RPMI8226 (cell line): ENCODE measurements at places on chromosomes 5 and 9.

DNA sequence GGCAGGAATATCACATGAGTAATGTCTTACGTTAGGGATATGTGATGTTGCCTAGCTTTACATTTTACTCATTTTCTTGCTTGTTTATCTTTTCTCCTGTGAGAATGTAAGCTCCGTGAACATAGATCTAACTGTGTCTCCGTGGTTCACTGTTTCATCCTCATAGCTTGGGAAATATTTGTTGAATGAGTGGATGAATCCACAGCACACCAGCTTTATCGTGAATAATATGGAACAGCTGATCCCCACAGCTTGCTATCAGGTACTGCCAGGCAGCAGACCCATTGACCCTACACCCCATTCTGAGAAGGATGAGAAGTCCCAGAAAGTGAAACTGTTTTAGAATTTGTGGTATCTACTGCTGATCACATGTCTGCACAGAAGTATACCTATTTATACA is 106.8 kb upstream of the FBN2 start:
- no peak for DNase-seq

DNA sequence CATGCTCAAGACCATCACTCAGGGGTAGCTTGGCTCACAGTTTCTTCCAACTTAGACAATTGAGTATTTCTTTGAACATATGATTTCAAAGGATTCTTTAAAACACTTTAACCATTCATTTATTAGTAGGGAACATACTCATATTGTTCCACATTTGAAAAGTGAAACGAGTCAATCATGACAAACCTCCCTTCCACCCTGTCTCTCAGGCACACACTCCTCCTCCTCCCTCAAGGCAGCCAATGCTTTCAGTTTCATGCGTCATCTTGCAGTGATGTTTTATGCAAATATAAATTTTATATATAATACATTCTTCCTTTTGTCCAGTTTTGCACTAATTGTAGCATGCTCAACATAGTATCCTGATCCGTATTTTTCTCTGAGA is 126.0 kb upstream of the BOD1 start:
- DNase-seq: peak; percentile 75

- DNase-seq: no peak
Observed at GRCh38 chr9:22084336-22085035, 75.4 kb upstream of the CDKN2B start.

- no peak for DNase-seq
Observed at GRCh38 chr9:87606841-87607521, 109.3 kb downstream of the DAPK1 start.

DNA sequence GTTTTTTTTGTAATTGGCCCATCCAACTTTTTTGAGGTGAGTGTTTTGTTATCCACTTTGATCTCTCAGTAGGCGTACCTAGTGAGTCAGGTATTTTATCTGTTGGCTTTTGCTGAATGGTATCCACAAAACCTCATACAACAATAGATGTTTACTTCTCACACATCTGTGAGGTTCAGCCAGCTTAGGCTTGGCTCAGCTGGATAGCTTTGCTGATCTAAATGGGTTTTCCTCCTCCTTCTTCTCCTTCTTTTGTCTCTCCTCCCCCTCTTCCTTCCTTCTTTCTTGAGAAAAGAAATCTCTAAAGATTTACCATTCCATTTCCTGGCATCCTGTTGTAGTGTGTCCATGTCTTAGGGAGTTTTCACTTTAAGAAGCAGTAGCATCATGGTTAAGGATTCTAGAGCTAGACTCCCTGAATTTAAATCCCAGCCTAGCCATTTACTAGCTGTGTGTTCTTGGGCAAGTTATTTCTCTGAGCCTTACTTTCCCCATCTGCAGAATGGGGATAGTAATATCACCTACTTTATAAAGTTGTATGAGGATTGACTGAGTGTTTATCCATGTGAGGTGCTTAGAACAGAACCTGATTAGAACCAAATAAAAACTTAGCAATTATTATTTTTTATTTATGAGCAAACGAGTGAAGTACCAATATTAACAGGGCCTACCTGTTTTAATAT is 126.3 kb downstream of the ARHGAP26 start:
- DNase-seq: no peak

DNA sequence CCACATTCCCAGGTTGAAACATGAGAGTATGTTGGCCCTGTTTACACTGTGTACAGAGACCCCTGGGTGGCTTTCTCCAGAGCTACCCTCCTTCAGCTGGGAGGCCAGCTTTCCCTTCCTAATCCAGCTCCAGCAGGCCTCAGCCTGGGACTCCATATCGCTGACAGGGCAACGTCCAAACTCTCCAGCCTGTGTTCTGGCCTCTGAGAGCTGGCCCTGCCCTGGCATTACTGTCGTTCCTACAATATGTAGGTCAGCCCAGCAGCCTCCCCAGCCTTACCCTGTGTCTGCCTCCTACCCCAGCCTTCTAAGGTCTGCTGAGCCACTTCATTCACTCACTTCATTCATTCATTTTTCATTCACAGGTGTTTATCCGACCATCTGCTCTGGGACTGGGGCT is 8.3 kb upstream of the EEIG1 start:
- no peak for DNase-seq

DNA sequence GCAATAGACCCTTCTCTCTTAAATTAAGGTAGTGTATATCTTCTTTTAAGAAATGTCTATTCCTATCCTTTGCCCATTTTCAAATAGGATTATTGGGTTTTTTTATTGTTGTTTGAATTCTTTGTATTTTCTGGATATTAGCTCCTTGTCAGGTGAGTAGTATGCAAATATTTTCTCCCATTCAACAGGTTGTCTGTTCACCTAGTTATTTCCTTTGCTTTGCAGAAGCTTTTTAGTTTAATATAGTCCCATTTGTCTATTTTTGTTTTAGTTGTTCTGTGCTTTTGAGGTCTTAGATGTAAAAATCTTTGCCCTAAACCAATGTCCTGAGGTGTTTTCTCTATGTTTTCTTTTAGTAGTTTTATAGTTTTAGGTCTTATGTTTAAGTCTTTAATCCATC is 104.7 kb downstream of the CWC27 start:
- DNase-seq: no peak

- DNase-seq: peak; percentile 3
Observed at GRCh38 chr5:125894383-125894782, 528.8 kb upstream of the GRAMD2B start.

GRCh38 chr5:130035388-130035787 is 131.1 kb downstream of the CHSY3 start:
- no peak for DNase-seq

DNA sequence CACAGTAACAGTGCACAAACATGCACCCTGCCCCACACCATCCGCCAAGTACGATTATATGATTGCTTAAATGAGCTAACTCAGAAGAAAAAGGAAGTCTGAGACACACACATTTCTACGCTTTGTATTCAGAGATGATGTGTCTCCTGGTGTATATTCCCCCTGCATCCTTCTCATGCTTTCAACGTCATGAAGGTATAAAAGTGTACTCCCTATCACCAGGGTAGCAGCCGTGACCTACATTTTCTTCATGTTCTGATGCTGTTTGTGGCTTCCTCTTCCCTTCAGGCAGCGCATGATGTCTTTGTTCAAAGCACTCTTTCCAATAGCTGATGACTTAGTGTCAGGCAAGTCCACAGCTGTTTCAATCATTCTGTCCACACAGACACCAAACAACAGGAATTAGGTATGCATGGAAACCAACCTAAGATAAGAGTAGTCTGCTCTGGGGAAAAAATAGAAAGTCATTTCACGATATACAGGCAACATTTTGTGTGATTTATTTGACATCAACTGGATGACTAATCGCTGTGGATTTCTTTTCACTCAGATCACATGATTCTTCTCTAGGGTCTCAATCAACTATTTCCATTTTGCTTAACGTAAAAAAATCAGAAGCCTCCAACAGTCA is 269.4 kb upstream of the PTGER4 start:
- DNase-seq: no peak

DNA sequence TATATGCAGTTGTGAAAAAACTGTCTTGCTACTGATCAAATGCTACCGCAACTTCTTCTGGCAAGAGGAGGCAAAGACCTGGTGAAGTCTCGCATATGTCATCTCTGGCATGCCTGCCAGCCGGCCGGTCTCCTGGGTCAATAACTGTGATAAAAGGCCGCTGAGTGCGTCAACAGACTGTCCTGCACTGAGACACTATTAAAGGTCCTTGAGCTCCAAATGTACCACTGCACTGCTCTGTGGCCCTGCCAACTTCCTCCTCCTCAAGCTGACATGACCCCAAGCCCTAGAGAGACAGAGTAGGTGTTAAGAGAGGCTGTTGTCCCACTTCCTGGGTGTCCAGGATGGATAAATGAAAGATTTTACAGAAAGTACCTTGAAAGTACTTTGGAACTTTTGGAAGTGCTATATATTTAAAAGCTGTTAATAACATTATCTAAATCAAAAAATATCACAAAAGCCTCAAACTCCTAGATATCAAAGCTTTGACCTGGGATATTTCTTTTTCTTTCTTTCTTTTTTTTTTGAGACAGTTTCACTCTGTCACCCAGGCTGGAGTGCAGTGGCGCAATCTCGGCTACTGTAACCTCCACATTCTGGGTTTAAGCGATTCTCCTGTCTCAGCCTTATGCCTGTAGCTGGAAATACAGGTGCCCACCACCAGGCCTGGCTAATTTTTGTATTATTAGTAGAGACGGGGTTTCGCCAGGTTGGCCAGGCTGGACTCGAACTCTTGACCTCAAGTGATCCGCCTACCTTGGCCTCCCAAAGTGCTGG is 31.5 kb downstream of the RAPGEF1 start:
- no peak for DNase-seq

DNA sequence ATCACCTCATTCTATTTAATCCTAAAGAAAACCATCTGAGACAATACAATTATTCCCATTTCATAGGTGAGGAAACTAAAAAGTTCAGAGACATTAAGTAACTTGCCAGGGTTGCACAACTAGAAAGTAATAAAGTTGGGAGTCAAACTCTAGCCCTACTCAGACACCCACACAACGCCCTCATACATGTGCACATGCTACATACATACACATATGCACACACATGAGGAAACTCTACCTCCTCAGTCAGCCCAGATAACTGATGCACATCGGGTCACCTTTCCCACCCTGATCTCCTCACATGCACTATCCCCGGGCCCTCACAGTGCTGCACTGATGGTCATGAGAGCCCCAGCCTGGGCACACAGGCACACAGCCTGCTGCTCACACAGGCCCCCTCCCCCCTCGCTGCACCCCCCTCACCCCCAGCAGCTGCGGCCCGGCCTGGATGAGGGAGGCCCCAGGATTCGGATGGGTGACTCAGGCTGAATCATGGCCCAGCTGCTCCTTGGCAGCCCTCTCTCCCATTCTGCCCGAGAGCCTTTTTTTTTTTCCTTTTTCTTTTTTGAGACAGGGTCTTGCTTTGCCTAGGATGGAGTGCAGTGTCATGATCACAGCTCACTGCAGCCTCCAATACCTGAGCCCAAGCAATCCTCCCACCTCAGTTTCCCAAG is 5.0 kb upstream of the GPRIN1 start:
- no peak for DNase-seq

- peak; percentile 95 for DNase-seq
Observed at GRCh38 chr9:120873512-120873911, 3.5 kb downstream of the PHF19 start.
